ENCODE measurements at places on chromosomes 13 and 19.

- DNase-seq = no peak
Observed at GRCh38 chr19:50557009-50557613, 11.1 kb downstream of the LRRC4B start.

GRCh38 chr13:108795841-108796240, 166.4 kb downstream of the MYO16 start:
- DNase-seq = no peak

DNA sequence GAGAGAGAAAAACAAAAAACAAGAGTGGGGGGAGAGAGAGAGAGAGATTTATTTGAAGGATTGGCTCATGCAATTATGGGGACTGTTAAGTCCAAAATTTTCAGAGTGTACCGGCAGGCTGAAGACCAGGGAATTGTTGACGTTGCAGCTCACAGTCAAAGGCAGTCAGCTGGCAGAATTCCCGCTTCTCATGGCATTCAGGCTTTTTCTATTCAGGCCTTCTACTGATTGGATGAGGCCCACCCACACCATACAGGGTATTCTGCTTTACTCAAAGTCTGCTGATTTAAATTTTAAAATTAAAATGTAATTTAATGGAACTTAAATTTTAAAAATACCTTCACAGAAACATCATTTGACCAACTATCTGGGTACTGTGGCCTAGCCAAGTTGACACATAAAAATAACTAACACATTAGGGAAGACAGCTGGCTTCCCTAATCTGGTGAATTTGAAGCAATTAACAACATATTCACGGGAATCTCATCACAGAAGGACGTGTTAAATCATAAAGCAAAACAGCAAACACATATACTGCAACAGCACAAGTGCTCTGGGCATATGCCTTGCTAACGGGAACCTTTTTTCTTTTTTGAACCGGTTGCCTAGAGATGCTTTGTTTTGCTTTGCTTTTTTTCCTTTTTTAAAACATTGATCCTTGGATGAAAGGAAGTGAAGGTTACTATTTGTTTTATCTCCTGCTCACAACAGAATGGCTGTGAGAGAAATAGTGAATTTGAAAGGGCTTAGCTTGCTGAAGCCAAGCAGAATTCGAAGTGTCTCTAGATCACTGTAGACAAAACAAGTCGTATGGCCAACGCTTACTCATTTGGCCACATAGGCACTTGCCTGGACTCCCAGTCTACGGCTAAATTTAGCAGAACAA, 505.1 kb downstream of the IRS2 start:
- DNase-seq = no peak

GRCh38 chr19:38952395-38953165, 21.8 kb downstream of the MRPS12 start:
- no peak for DNase-seq

DNA sequence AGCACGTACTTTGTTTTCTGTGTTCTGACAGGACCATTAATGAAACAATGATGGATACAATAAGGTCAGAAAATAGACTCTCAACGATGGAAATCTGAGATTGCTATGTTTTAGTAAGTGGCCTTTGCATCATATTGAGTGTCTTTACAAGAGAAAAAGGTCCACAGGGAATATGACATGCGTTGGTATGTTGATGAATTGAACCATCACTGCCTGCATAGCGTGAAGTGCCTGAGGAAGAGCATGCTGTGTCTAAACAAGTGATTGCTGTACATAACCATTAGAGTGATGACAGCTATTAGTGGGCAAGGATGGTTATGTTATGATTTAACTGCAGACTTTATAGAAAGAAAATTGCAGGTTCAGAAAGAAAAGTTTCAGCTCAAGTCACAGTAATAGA, 623.2 kb downstream of the SLITRK5 start:
- no peak for DNase-seq

DNA sequence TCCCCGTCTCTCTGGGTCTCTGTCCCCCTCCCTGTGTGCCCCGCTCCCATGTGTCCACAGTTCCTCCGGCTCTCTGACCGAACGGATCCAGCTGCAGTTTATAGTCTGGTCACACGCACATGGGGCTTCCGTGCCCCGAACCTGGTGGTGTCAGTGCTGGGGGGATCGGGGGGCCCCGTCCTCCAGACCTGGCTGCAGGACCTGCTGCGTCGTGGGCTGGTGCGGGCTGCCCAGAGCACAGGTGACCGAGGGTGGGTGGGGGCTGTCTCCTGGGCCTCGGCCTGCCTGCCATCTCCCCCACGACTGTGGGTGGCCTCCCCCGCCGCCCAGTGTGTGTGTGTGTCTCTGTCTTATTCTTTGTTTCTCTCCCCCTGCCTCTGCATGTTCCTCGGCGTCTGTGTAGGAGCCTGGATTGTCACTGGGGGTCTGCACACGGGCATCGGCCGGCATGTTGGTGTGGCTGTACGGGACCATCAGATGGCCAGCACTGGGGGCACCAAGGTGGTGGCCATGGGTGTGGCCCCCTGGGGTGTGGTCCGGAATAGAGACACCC, 10.3 kb downstream of the TRPM4 start:
- DNase-seq = no peak

DNA sequence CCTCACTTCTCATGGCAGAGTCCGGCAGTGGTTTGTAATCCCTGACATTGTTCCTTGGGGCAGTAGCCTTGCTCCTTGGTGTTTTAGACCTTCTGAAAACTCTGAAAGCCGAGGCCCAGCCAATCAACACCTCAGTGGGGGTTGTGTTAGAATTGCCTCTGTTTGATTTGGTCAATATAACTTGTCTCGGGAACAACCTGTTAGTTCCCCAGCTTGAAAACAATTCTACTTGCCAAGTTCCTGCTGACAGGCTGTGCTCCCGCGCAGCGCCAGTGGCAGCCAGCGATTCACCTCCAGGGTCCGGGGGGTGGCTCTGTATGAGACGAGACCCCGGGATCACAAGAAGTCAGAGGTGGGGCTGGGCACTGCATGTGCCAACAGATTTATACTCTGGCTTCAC, 81.4 kb upstream of the MEDAG start:
- DNase-seq = no peak

DNA sequence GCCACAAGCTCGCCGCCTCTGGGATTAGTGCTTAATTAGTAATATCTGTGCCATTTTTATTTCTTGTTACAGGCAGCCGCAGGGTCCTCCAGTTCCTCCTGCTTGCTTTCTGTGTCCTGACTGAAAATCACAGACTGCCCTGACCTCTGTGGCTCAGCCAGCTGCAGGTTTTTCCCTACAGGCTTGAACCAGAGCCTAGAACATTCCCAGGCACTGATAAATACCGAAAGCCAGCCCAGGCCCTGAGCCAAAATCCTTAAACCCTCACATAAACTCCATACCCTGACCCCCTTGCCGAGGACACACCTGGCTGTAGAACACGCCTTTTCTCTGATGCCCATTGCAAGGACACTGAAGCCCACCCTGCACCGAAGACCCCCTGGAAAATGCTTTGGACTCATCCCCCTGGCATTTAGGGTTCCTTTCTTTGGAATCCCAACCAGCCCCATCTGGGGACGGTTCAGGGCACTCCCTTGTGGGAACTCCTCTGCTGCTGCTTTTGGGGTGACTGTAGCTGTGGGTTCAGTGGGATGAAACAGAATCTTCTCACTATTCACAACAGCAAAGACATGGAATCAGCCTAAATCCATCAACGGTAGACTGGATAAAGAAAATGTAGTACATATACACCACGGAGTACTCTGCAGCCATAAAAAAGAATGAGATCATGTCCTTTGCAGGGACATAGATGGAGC, 15.5 kb downstream of the DPP9 start:
- DNase-seq = no peak

DNA sequence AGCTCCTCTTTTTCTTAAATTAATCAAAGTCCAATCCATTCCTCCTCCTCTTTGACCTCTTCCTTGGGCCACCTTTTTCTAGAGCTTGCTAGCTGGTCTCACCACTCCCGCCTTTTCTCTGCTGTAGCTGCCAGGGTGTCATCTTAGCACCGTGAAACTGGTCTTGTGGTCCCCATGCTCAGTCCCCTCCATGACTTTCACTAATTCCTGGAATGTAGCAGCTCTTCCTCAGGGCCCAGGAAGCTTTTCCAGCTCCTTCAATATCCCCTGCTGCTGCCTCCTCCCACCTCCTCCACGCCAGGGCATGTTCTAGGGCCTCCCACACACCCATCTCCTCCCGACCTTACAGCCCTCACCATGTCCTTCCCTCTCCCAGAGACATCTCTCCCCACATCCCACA, 222.2 kb downstream of the MYO16 start:
- DNase-seq = no peak

- no peak for DNase-seq
Observed at GRCh38 chr13:19860884-19861655, 2.4 kb downstream of the ZMYM5 start.

GRCh38 chr19:13840305-13841085, 36.4 kb upstream of the NANOS3 start:
- no peak for DNase-seq

DNA sequence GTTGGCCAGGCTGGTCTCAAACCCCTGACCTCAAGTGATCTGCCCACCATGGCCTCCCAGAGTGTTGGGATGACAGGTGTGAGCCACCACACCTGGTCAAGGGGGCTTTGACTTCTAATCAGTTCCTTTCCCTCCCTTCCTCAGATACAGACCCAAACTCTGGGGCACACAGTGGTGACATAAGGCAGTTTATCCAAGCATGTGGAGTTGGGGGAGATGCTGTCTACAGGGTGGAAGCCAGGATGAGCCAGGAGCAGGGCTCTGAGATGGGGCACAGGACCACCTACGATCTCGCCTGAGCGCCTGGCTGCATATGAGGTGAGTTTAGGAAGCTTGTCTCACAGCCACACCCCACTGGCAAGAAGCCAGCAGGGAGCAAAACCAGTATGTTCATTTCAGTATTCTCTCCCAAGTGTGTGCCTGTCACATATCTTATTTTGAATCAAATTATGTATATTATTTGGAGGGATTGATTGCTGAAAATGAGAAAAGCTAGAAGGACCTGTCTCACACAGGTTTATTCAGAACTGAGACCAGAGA, 67.7 kb downstream of the KCTD15 start:
- no peak for DNase-seq

DNA sequence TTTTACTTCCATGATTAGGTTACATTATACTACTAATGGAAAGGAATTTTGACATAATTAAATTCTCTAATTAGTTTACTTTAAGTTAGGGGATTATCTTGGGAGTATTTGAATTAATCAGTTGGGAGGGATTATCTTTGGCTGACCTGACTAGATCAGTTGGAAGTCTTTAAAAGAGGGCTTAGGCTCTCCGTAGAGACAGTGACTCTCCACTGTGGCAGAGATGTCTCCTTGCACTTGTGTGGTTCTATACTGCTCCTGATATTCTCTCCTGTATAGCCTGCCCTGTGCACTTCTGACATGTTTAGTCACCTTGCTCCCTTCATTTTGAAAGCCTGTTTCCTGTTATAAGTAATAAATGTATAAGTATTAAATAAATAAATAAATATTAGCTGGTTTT, 1612.3 kb upstream of the PRR20A start:
- no peak for DNase-seq

- no peak for DNase-seq
Observed at GRCh38 chr19:31314156-31314555, 35.1 kb downstream of the TSHZ3 start.

DNA sequence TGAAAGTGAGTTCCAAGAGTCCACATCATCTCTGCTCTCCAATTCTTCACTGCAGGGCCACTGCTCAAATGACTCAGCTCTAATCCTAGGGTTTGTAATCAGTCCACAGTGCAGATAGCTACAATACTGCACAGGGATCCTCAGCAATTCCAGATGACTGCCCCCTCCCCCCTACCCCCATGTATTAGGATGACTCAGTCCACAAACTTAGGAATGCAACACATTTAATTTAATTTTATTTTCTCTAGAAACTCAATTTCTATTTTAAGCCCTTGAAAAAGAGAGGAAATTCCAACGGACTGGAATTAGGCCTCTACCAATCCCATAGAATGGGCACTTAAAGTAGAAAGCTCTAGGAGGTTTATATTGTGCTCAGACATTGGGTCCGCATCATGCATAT, 173.8 kb upstream of the SOX21 start:
- no peak for DNase-seq

DNA sequence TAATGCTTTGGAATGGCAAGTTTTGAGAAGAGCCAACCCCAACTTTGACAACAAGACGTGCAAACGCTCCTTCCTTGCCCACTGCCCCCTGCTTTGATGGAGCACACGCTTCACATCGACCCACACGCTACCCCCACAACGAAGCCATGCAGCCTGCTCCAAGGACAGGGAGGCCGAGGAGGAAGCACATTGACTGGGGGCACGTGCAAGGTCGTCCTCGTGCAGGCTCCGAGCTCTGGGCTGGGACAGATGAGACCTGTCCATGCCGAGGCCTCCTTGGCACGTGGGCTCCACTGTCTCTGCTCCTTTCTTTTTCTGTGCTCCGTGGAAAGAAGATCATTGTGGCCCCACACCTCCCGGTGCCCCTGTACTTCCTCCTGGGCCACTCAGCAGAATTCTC, 309.0 kb downstream of the TEX29 start:
- no peak for DNase-seq

DNA sequence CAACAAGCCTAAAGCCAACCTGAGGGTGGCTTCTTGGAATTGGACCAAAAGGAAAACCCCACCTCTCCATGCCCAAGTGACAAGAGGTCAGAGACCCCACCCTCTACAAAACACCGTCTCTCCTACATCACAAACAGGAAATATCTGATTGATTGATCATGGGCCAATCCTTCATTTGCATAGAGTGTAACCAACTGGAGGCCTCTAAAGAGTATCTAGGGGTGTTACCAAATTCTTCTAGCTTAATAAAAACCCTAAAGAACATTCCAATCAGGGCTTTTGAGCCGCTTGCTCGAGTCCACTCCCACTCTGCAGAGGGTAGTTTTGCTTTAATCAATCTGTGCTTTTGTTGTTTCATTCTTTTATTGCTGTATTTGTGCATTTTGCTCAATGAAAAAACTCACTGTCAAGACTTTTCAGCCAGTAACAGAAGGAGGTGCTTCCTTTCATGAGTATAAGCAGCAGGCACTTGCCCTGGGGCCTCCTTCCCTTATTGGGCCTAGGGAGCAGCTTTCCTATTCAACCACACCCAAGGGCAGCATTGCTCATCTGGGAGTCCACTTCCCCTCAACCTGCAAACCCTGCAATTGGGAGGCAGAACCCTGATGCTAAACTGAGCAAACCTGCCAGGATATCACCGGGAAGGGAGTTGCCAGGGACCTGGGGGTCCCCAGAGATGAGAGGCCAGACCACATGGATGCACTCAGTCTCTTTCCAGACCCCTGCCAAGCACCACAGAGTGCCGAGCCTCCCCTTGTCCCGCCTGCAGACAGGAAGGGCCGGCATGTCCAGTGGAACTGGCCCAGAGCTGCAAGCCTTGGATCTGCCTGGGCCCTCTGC, 154.3 kb upstream of the VSTM2B start:
- no peak for DNase-seq

- DNase-seq = no peak
Observed at GRCh38 chr13:25948910-25949309, 102.9 kb downstream of the SHISA2 start.

GRCh38 chr13:85799097-85799582, at the start of gene SLITRK6:
Gene SLITRK6, minus strand, starts transcription at chr13:85799419. Its CDS starts 2,911 bp downstream, at chr13:85796508.
- DNase-seq = no peak
